Hematopoietic multipotent progenitor cell treated with erythropoietin and hydrocortisone succinate and interleukin-3 and kit ligand, for 4 days (in vitro differentiated cells): ENCODE measurements at places on chromosomes 12 and 14.

GRCh38 chr14:25988536-25988935 is 609.3 kb downstream of the NOVA1 start:
- no peak for DNase-seq

DNA sequence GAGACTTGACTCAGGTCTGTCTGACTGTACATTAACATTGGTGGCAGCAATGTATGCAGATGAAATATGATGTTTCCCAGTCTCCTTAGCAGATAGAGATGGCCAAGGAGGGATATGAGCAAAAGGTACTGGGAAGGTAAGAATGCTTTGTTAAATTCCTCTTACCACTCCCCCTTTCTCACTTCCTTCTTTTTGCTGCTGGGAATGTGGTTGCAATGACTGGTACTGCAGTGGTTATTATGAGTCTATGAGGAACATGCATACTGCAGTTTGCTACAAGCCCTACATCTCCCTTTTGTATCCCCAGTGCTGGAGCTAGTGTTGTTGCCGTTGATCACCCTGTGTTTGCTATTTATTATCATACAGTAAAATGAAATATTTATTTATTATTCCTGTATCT is 35.9 kb downstream of the ALDH1L2 start:
- no peak for DNase-seq

DNA sequence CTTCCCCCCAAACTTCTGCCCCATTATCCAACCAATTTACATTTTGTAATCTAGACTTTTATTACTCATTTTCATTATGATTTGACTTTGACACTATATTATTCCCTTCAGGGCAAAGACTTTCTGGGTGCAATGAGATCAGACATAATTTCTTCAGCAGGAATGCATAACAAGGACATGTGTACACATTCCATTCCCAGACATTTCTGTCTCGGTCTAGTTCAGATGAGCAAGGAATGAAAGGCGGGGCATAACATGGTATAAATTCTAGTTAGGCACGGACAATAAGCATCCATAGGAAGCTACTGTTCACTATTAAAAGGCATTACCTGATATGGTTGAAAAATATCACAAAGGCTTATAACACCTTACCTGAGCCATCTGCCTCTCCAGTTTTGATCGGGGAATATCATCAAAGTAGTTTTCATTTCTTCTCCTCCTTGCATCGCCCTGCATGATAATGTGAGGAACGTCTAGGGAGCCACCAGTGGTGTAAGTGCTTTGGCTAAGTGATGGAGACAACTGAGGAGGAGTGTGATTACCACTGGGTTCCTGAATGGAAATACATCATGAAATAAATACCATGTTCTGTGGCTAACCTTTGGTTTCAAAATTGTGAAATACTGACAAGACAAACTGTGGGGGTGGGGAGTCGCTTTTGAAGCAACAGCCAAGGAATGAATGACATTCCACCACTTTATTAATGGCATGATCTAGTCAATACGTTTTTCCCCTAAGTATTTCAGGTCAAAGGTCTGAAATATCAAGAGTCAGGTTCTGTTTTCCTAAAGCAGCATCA is 183.9 kb downstream of the APAF1 start:
- no peak for DNase-seq

DNA sequence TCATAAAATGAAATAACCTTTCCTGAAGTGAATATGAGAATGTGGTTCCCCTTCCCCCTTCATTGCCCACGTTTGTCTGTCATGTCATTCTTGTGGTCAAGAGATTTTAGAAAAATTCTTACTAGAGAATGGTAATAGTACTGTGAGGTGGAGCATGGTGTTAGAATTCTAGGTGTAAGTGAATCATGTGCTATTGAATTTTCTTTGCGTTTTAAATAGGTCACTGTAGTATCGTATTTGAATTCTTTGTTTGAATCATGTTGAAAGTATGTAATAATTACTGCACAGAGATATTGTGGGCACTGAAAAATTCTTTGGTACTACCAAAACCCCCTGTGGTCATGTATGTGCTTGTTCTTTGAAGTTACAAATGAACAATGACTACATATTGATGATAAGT is 49.9 kb downstream of the FUT8 start:
- DNase-seq = peak; percentile 41

- peak; percentile 34 for DNase-seq
These were observed 65.2 kb downstream of the ETV6 start for GRCh38 chr12:11714626-11715025.

GRCh38 chr12:4997939-4998338 is 45.7 kb upstream of the KCNA5 start:
- no peak for DNase-seq

DNA sequence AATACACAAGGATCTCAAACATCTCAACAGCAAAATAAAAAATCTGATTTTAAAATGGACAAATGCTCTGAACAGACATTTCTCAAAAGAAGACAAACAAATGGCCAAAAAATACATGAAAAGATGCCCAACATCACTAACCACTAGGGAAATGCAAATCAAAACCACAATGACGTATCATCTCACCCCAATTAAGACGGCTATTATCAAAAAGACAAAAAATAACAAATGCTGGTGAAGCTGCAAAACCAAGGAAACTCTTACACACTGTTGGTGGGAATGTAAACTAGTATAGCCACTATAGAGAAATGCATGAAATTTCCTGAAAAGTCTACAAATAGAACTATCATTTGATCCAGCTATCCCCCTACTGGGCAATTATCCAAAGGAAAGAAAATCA is 145.0 kb downstream of the BTG1 start:
- no peak for DNase-seq

- no peak for DNase-seq
These were observed 30.4 kb upstream of the GNPNAT1 start for GRCh38 chr14:52821805-52822250.

GRCh38 chr12:131367983-131368667 is 342.8 kb upstream of the SFSWAP start:
- no peak for DNase-seq

DNA sequence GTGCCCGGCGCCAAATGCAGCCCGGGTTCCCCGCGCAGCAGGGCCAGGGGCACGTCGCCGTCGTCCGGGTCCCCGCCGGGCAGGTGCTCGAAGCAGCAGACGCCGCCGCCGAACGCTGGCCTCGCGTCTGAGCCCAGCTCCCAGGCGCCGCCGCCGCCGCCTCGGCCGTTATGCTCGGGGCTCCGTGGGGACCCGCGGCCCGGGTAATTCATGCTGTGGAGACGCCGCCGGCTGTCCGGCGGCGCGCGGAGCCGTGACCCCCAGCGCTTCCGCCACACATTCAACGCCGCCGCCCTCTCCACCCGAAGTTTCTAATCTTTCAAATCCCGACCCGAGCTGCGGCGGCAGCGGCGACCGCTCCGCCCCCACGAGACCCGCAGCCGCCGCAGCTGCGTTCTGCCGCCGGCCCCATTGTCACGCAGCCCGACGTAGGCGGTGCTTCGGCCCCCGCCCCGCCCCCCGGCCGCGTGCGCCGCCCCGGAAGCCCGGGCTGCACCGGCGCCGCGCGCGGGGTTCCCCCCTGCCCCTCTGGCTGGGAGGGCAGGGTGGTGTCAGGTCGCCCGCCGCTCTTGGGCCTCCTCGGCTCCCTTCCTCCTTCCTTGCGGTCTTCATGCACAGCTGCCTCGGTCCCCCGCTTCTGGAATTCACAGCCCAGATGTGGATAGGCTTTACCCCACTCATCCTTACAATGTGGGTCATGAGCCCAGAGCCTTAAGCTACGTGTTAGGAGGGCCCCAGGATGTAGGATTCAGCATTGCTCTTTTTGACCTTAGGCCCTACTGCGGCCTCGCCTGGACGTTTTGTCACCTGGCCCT is at the start of gene DDHD1:
TSS of gene DDHD1 (minus strand) at position 437 of the 815 bp plus-strand sequence. CDS start at position 212, 225 bp downstream.
- DNase-seq = peak; percentile 90

- no peak for DNase-seq
These were observed 84.2 kb downstream of the DAAM1 start for GRCh38 chr14:59272633-59273032.

DNA sequence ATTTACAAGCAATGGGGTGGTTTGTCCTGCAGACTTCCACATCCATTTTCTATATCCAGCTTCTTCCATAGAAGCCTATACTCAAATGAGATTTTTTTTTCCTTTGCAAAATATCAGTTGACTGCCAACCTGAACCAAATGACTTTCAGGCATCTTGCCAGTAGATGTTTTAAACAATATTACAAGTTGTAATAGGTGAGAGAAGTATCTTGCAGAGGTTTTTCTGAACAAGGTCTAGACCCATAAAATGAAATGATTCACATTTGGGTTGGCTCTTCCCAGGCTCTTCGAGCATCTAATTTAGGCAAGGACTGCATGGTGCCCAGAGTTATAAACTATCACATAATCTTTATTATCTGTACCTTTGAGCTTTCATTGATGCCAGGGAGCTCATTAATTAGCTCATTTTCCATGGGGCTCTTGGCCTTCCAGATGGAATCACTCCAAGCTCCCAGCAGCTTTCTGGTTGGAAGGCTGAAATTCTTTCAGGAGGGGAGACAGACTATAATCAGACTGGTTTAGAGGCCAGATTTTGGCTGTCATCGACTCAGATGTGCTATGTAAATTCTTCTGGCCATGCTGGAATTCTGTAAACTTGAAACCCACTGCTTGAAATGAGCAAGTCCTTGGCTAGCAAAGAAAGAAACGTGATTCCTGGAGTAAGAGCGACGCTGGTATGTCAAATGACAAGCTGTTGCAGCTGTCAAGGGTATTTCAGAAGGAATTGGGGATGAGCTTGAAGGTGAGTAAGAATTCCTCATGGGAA is 32.2 kb upstream of the DICER1 start:
- no peak for DNase-seq

DNA sequence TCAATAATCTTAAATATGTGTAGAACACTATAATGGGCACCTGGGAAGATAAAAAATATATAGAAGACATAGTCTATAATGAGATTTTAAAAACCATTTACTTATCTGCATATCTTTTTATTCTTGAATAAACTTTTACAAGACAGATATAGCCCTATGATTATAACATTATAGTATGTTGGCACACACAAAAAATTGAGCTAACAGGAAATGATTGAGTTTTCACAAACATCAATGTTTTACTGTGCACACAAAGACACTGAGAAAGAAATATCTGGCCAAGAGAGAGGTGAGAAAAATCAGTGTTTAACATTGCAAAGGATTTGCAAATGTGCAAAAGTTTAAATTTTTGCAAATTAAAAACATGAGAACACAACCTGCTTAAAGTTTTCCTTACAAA is 124.3 kb downstream of the BBS10 start:
- DNase-seq = no peak

- DNase-seq = peak; percentile 1
These were observed 195.7 kb downstream of the TMEM117 start for GRCh38 chr12:44031472-44032185.

GRCh38 chr12:55933169-55933798 is 2.3 kb downstream of the DGKA start:
- DNase-seq = peak; percentile 56

DNA sequence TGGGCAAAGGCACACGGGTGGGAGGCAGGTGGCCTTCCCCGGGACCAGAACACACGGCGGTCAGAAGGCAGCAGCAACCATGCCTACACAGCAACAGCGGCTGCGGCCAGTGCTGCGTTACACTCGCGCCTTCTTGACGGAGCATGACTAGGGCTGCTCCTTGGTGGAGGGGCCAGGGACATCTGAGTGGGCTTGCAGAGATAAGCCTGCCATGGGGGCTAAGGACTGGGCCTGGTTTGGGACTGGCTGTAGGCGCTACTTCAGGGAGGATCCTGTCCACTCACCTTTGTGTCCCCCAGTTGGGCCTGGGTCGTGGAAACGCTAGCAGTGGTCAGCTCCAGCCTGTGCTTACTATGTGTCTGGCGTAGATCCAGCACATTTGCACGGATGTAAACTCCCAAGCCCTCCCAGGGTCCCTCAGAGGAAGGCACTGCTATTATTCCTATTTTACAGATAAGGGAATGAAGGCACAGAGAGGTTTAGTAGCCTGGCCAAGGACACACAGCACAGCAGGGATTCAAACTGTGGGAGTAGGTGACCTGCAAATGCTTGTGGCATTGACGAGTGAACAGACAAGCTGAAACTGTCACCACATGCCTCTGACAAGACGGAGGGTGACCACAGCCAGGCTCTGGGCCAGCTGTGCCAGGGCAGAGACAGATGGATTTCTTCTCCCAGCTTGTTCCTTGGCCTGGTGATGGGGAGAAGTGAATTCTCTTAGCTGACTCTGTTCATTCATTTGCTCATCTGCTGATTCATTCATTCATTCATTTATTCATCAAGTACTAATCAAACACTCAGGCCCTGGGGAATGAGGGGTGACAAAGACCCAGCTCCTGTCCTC is 31.9 kb upstream of the DLK1 start:
- no peak for DNase-seq

- no peak for DNase-seq
These were observed 52.7 kb downstream of the KCNA5 start for GRCh38 chr12:5096241-5096924.

DNA sequence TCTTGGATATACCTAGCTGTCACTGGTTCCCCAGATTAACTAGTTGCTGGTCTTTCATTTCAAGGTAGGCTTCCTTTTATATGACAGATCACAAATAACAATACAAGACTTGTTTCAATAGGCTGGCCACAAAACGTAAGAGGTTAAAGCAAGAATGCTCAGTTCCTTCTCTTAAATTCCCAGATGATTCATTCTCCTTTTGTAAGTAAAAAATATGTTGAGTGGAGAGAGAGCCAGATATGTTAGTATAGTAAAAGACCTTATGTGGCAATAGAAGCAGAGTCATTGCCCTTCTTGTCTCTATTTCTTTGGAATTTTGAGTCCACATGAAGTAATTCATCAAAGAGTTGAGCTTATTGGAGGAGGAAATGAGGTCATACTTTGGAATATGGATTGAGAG is 939.0 kb upstream of the ATXN7L3B start:
- DNase-seq = no peak

- peak; percentile 53 for DNase-seq
These were observed 45.4 kb downstream of the DUSP6 start for GRCh38 chr12:89306827-89307473.

DNA sequence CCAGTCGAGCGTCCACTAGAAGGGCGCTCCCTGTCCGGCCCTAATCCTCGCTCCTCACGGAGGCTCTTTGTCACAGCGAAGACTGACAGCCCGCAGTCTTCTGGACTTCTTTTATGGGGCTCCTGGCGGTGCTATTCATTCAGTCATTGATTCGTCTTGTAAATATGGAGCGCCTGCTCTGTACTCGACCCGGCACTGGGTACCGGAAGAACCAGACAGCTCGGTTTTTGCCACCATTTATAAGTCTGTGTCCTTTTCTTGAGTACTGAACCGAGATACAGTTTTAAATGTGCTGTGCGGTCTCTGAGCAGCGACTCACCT is 570 bp downstream of the DMAC2L start:
- no peak for DNase-seq
